Tibial artery (tissue), 4 donors: ENCODE measurements at places on chromosomes 1 and 21.

DNA sequence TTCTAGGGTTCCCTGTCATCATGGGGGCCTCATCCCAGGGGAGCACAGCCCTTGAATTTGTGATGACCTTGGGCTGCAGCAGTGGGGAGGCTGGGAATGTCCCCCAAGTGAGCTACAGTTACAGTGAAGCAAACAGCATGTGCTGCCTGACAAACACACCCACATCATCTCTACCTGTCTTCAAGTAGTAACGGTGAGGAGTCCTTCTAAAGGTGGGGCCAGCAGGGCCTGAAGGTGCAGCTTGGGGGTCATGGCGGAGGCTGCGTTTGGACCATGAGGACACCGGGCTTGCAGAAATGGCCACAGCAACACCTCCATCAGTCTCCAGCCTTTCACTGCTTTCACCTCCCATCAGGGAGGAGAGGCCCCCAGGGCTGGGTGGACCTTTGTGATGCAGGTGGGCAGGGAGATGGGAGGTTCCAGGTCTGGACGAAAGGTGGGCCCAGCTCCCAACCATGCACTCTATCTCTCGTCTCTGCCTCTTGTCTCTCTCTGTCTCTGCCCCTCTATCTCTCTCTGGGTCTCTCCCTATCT lies 55.7 kb downstream of the WNT9A start:
- H3K36me3 ChIP-seq: no peaks in the 10 kb centered on the region
- DNase-seq: peak; percentile 48
- H3K4me3 ChIP-seq: no peak overlapping the region
- peaks cover 8% of the 10 kb centered on the region for H3K4me1 ChIP-seq

DNA sequence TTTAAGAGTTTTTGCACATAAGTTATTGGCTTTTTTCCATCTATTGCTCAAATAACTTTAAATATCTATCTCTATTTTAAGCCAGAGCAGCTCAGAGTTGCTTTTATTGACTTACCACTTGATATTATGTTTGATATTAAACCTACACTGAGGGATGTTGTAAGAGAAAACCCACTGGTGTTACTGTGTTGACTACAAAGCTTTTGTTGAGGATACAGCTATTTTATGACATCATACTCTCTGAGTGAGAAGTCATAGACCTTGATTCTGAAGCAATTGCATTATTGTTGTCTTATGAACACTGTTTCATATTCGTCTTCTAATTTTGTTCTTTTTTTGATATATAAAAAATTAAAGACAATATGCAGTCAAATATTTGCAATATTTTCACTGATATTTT lies 560.4 kb downstream of the PTBP2 start:
- no peak overlapping the region for H3K4me3 ChIP-seq
- no peaks in the 10 kb centered on the region for H3K4me1 ChIP-seq
- H3K36me3 ChIP-seq: peaks cover 5% of the 10 kb centered on the region
- H3K27me3 ChIP-seq: no peaks in the 10 kb centered on the region

GRCh38 chr1:47378147-47378546 lies 37.9 kb upstream of the FOXE3 start:
- H3K27ac ChIP-seq: no peak overlapping the region
- peaks cover 56% of the 10 kb centered on the region for H3K36me3 ChIP-seq
- no peak overlapping the region for H3K4me3 ChIP-seq
- DNase-seq: no peak

DNA sequence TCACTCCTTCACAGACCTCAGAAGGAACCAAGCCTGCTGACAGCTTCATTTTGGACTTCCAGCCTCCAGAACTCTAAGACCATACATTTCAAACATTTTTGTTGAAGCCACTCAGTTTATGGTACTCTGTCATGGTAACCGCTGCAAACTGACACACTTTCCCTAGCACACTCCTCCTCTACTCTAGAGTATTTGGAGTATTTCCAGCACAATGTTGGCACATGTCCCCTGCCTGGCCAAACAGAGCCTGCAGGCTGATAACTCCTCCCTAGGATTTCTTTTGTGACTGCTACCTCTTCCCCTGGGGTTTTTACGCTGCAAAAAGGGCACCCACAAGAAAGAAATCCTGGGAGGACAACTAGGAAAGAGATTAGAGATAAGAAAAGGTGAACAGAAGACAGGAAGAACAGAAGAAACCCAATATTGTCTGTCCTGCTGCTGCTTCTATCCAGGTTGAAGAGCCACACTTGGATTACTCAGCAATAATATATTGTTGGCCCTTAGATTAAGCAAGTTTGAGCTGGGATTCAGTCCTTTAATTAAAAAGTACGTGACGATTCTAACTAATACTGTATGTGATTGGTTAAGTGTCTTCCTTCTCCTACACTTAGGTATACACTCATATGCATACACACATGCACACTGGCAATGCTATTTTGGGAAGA lies 844.1 kb downstream of the LTN1 start:
- no peak overlapping the region for H3K4me3 ChIP-seq
- no peaks in the 10 kb centered on the region for H3K36me3 ChIP-seq
- no peaks in the 10 kb centered on the region for H3K27me3 ChIP-seq
- no peak overlapping the region for H3K27ac ChIP-seq
- H3K4me1 ChIP-seq: no peaks in the 10 kb centered on the region
- DNase-seq: no peak
